ENCODE measurements at places on chromosomes 6 and 20.
A peak's percentile ranks its signal among the peaks of the same experiment; 100 is the strongest.

DNA sequence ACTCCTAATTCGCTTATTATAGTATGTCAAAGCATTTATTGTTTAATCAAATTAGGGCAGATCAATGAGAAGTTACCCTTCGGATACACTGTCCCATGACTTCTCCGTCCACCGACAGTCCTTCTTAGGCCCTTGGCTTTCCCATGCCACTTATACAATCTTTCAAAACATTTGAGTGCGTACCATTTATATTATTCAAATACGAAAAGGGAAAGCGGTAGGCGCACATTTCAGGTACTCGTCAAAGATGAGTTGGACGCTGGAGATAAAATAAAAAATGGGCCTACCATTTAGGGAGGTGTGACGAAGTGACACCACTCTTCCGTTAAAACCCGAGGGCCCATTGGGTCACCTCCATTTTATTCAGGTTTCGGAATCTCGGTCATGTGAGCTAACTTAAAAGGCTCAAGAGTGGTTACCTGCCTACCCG lies 542 bp upstream of the AFG1L start:
- no peak for DNase-seq

DNA sequence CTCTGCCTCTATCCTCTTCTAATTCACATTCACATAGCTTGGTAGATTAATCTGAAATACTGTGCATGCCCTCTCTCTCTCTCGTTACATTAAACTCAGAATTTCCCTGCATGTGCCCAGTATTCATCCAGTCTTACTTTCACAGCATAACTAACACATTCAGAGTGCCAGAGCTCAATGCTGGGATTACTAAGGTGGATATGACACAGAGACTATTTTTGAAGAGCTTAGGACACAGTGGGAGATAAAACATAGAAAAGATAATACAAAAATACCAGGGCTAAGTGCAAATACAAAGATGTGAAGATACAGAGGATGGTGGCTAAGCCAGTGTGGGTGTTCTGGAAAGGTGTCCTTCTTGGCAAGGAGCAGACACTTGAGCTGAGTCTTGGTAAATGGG lies 6.3 kb downstream of the SYNE1 start:
- no peak for DNase-seq

GRCh38 chr6:112330071-112330878 lies 16.9 kb upstream of the RFPL4B start:
- DNase-seq = no peak

- peak; percentile 6 for DNase-seq
These were observed 71.1 kb upstream of the BLCAP start for GRCh38 chr20:37598575-37599342.

DNA sequence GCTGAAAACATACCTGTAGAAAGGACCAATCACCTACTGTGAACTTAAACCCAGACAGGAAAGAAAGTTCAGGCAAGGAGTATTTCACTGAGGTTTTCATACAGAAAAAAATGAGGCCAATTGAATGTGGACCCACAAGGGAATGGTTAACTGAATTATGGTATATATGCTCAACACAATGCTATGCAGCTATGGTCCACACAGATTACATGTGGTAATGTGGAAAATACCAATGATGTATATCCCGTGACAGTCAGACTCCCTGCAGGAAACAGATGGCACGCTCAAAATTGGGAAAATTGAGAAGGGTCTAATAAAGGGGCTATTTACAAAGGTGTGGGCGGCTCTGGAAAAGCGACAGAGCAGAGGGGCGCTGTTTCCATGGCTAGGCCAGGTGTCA lies 47.1 kb upstream of the PIM1 start:
- no peak for DNase-seq

GRCh38 chr6:39804466-39805065 lies 12.4 kb downstream of the DAAM2 start:
- no peak for DNase-seq

- no peak for DNase-seq
These were observed 140.6 kb downstream of the LCA5 start for GRCh38 chr6:79396625-79397024.

DNA sequence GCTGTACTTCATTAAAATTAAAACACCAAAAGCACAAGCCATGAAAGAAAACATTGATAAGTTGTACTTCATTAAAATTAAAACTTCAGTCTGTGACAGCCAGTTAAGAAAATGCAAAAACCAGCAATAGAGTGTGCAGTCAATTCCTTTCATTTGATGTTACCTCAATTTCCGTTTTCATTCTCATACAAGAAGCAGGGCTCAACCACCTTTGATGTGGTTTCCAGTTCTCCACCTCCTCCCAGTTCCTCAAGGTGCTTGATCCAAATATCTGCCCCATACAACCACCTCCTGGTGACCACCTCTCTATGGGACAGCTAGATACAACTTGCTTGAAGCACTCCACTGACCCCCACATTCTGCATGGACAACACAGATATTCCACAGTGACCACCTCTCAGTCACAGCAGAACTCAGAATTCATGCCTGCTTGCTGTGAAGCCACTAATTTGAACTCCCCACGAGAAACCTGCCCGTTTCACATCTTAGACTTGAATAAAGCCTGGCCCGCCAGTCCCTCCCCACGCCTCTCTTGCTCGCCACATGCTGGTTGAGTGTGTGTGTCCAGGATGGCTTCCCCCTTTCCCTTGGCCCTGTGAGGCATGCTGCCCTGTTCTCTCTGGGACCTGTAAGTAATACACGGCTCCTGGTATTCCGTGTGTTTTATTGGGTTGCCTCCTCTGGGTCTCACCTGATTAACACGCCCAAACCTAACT lies 66.1 kb downstream of the FAM50B start:
- no peak for DNase-seq

DNA sequence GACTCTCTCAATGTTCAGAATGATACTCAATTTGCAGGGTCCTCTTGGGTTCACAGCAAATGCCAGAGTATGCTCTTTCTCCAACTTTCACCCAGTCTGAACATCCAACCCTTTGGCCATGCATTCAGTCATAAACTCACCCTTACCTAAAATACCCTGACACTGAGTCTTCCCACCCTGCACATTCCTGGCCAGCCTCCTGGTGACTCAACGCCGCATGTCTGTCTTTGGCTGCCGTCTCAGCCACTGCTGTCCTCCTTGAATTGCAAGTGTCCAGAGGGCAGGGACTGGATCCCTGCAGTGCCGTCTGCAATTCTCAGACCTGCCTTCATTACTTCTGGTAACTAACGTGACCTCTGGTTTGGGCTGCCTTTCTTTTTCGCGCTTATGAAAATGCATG lies 593.4 kb downstream of the QKI start:
- no peak for DNase-seq

DNA sequence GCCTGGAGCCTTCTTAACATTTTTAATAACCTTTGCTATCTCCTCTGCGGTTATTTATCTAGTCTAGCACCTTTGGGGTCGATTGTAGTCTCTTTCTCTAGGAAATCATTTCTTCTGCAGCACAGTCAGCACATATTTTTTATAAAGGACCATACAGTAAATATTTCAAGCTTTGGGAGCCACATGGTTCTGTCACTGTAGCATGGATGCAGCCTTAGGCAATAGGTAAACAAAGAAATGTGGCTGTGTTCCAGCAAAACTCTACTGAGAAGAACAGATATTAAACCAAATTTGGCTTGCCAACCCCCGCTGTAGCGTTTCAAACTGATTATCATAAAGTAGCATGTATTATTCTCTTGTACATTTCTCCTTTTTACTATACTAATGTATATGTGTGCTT lies 95.7 kb downstream of the SLC23A2 start:
- no peak for DNase-seq

DNA sequence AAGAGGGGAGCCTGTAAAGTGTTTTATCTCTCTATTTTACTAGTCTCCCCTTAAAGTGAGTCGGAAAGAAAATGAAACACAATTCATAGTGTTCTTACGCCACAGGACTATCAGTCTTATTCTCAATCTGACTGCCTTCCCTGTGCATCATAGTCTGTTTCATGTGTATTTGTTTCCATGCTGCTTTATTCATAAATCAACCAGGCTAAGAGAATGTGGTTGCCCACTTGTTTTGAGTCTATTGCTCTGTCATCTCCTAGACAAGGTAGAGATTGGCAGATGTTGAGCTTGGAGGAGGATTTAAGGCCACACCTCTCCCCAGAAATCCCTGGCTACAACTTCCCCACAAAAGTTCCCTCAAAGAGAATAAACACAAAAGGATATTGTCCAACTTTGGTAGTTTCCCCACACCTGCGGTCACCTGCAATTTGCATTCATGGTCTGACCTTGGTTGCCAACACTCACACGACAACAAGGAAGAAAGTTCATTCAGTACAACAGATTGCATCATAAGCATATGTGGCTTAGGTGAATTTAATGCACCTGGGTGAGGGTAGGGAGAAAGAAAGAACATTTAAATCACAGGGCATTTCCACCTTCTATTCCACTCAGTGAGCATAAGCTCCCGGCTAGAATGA lies 167.1 kb upstream of the FBXL4 start:
- no peak for DNase-seq

GRCh38 chr6:111551521-111552231 lies 54.0 kb downstream of the TRAF3IP2 start:
- no peak for DNase-seq

DNA sequence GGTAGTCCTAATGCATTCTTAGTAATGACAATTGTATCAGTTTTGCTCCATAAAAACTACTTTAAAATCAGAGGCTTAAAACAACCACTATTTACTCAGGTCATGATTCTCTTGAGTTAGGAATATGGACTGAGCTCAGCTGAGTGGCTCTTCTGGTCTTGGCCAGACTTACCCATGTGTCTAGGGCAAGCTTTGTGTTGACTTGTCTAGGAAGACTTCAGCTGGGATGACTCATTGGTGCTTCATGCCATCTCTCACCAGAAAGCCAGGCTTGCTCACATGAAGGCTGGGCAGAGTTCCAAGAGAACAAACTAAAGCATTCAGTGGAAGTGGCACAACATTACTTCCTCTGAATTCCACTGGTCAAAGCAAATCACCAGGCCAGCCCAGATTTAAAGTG lies 155.3 kb downstream of the DHX35 start:
- DNase-seq = no peak

- DNase-seq = no peak
These were observed 18.0 kb downstream of the ELOVL2 start for GRCh38 chr6:11025921-11026635.

DNA sequence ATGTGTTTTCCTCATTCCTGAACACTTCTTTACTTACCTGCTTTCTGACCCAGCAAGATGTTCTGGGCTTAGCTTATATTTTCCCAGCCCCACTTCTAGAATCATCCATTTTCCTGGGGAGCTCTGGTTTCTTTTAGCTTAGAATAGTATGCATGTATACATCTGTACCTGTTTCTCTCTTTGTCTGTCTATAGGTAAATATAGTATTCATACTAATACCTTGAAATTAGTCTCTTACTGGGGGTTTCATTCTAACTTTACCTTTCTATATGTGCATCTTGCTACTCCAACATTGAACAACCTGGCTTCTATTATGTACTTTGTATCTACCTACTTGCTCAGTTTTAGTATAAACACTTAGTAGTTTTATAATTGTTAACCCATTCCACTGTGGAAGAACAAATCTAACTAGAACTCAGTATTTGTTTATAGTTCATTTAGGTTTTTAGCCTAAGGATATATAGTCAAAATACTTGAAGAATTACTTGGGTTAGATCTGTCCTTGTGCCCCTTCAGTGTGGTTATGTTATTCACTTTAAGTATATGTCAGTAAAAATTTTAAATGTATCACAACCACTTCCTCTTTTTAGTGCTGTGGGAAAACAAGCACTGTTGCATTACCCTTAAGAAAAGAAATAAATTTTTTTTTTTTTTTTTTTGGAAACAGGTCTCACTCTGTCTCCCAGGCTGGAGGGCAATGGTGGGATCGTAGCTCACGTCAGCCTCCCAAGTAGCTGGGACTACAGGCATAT lies 54.0 kb downstream of the ASXL1 start:
- no peak for DNase-seq

DNA sequence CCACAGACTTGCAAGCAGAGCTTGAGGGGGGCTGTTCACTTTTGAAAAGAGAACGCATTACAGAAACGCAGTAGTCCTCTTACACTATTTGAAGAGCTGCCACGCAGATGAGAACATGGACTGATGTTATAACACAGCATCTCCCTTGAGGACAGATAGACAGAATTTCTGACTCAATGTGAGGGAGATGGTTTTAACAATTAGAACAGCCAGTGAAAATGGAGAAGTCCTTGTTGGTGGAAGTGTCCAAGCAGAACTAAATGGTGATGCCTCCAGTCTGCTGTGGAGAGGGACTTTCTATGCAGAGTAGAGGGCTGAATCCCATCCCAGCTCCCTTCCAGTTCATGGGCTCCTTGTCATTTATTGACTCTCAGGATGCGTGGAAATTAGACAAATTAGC lies 100.0 kb downstream of the RREB1 start:
- DNase-seq = no peak

GRCh38 chr20:25407311-25408169 lies at the start of gene GINS1:
Gene GINS1, plus strand, starts transcription at chr20:25407673. Its CDS starts 148 bp downstream, at chr20:25407821.
- DNase-seq = peak; percentile 48

DNA sequence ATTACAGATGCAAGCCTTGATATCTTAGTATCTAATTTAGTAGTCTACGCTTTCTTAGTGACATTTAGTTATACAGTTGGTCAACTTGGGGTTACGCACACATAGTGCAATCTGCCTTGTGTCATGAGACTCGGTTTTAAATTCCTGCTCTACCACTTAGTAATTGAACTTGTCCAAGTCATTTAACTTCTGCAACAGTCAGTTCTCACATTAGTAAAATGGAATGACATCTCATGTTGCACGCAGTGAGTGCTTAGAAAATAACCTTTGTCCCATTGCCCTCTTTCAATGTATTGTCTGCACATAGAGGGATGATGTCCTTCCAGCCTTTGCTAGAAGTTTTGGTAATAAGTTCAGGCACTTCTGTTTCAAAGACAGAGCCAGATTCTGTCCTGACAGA lies 48.6 kb downstream of the TMEM170B start:
- DNase-seq = no peak

GRCh38 chr6:2464641-2465040 lies 219.2 kb upstream of the GMDS start:
- no peak for DNase-seq

DNA sequence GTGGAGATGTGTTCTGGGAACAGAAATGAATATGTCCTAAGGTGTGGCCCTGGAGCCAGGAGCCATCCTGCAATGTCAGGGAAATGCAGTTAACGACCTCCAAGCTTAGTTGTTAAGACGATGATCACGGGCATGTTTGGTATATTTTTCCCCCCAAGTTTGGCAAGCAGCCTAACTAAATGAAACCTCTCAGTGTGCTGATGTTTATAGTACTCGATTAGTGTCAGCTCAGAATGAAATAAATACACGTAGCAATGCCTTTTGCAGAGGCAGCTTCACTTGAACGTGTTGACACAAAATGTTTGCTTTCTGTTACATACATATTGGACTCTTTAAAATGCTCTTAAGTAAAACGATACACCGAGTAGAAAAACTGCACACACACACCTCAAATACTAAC lies 76.2 kb upstream of the OLIG3 start:
- no peak for DNase-seq

DNA sequence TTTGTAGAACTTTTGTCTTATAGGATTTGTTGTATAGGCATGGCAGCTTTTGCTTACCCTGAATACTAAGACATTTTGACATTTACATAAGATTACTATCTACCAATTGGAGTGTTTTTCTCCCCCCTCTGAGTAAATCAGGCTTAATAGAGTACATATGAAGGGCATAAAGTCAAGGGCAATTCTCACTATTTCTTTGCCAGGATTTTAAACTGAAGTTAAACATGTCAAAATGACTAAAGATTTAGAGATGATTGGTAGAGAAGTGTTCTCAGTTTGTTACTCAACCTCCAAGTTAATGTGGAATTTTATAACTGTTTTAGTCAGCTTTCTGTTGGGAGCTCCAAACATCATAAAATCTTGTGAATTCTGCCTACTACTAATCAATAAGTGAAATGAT lies 157.8 kb downstream of the CDKAL1 start:
- no peak for DNase-seq

GRCh38 chr6:162868397-162868796 lies 140.6 kb downstream of the PACRG start:
- DNase-seq = no peak

GRCh38 chr6:168374051-168374502 lies 54.5 kb upstream of the DACT2 start:
- no peak for DNase-seq
